ENCODE measurements at places on chromosomes 11 and 22. TPM values are rescaled to one million over a fixed set of nuclear protein-coding genes. Genes with fewer than 3 reads are reported as not detected.

The DCHS1 gene
- 2.1 TPM for total RNA-seq

The MAJIN gene
- total RNA-seq = not detected

The RRAS2 gene
- total RNA-seq = 60.0 TPM

The RHOD gene
- 0.54 TPM for total RNA-seq

The UPK2 gene
- total RNA-seq = not detected

DNA sequence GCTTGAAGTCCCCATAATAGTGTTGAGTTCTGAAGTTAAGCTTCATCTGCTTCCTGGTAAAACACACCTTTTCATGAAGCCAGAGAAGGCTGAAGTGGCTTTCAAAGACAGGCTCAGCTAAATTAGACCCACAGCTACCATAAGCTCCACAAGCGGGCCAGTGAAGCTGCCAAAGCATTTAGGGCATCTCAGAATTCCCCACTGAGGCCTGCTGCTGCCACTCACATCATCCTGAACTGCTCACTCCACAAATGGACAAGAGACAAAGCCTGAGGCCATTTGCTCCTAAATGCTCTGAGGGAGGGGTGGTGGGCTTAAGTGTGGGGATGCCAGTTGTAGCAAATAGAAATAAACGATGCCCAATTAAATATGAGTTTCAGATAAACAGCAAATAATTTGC is 14.6 kb downstream of the CCDC83 start:
- H3K4me3 ChIP-seq = no peak overlapping the region
- no peaks in the 10 kb centered on the region for H3K36me3 ChIP-seq

DNA sequence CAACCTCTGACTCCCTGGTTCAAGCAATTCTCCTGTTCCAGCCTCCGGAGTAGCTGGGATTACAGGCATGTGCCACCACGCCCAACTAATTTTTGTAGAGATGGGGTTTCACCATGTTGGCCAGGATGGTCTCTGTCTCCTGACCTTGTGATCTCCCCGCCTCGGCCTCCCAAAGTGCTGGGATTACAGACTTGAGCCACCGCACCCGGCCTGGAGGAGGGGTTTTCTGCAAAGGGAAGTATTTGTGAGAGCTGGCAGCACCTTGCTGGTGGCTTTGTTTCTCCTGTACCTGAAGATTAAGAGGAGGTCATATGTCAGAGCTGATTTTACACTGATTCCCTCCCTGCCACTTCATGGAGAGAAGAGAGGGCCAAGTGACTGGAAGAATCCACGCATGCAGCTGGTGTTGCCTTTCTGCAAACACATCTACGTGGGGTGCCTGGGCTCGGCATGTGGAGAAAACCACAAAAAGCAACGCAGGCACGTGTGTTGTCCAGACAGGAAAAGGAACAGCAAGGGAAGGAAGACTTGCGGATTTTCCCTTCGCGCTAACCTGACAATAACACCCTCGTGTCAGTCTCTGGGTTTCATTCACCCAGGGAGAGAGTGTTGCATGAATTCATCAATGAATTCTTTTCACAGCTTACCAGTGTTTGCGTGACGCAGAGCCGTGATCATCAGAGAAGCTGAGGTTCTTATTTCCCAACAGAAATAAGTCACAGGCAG is 61.9 kb downstream of the TSPAN18 start:
- no peaks in the 10 kb centered on the region for H3K27me3 ChIP-seq
- no peaks in the 10 kb centered on the region for H3K36me3 ChIP-seq
- no peak overlapping the region for H3K27ac ChIP-seq
- H3K4me1 ChIP-seq = no peaks in the 10 kb centered on the region
- no peak for DNase-seq

GRCh38 chr11:63667995-63668795 is 3.0 kb downstream of the ATL3 start:
- no peak for DNase-seq
- H3K36me3 ChIP-seq = peaks cover 2% of the 10 kb centered on the region

DNA sequence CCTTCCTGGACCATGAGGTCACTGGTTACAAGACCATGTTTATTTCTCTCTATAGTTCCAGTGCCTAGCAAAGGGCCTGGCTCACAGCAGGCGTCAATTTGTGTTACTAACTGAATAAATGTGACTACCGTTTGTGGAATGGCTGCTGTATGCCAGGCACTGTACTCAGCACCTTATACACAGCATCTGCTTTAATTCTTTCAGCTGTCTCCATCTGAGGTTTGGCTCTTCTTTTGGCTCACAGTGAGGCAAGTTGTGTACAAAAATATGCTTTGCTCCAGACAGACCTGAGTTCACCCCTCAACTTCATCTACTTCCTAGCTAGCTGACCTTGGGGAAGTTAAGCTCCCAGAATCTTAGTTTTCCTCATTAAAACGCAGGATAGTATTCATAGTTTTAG is 75.3 kb upstream of the PHOX2A start:
- DNase-seq = no peak
- peaks cover 2% of the 10 kb centered on the region for H3K36me3 ChIP-seq
- H3K27ac ChIP-seq = no peak overlapping the region

DNA sequence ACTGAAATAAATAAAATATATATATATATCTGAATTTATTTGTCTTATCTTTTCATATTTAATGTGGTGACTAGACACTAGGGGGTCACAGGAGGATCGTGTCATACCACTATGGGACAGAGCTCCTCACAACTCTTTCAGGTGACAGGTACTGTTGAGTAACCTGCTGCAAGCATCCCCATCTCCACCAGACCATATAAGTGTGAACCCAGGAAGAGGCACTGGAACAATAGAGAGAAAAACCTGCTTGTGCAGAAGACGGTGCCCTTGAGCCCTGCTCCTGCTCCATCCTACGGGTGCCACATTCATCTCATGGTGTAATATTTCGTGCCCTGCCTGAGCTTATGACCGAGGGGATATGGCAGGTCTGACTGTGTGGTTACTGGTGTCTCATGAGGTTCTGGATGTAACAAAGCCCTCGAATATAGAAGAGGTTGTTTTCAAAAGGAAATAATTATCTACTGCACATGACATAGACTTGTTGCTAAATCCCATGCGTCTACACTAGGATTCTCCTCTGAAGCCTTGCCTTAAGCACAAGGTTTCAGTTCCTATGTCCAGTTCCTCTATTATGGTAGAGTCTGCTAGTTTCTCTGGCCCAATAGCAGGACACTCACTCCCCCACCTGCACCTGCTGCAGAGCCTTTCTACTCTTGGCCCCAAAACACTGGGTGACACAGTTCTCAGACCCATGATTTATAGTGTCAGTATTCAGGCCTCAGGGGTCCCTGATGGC is 70.4 kb downstream of the GGTLC2 start:
- H3K4me3 ChIP-seq = no peak overlapping the region
- DNase-seq = no peak
- H3K4me1 ChIP-seq = peaks cover 8% of the 10 kb centered on the region

DNA sequence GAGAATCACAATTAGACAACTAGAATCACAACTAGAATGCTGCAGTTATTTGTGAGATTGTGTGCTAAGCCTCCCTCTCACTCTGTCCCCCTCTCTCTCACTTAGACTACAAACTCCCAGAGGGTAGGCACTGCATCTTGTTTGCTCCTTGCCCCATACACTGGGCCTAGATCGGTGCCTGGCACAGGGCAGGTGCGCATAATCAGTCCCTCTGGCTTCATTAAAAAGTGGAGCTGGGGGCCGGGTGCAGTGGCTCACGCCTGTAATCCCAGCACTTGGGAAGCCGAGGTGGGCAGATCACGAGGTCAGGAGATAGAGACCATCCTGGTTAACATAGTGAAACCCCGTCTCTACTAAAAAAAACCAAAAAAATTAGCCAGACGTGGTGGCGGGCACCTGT is 456.8 kb downstream of the MIAT start:
- no peak overlapping the region for H3K4me3 ChIP-seq
- peaks cover 2% of the 10 kb centered on the region for H3K4me1 ChIP-seq
- no peaks in the 10 kb centered on the region for H3K36me3 ChIP-seq
- peaks cover 3% of the 10 kb centered on the region for H3K27me3 ChIP-seq
- DNase-seq = no peak
